ENCODE measurements at places on chromosomes 3 and 15.

GRCh38 chr3:33218446-33219174 is at the start of gene SUSD5:
TSS of gene SUSD5 (minus strand) at chr3:33218810. CDS start at chr3:33218797, 13 bp downstream.
- peak; percentile 32 for DNase-seq

DNA sequence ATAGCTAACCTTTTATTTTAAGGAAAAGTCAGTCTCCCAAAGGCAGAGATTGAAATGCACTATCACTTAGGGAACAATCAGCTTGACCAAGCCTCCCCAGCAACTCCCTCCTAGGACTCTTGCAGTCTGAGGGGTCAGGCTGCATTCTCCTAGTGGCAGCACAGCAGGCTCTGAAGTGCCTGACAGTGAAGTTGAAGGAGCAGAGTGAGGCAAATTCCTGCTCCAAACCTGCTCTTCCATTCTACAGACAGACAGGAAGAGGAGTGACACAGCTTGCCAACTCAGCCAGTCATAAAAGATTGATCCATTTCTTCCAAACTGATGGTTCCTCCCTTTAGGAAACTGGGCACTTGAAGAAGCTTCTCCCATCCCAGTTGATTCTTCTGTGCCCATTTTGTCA is 43.9 kb upstream of the SMAD3 start:
- DNase-seq: peak; percentile 15

GRCh38 chr3:124303305-124303910 is 311.5 kb upstream of the ROPN1 start:
- no peak for DNase-seq

DNA sequence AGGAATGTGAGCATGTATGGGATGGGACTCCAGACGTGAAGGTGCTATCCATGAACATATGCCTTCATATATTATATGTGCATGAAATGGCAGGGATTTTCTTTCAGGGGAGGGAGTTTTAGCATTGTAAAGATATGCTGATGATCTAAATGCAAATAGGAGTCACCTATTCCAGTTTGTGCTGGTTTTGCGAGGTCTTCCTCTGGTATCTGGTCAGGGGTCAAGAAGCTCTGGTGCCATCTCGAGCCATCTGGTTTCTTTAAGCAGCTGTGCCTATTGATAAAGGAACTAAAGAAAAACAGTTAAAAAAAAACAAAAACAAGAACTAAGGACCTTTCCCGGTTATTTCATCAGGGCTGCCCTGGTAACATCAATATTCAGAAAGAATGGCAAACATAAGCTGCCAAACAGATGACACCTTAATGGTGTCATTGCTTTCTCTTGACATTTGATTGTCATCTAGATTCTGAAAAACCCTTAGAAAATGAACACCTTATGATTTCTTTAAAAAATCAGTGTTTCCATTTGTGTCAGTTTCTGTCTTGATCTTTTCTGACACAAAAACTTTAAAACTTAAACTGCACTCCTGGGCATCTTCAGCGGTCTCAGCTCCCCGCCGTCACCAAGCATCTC is 22.7 kb downstream of the APH1B start:
- DNase-seq: no peak
